Thoracic aorta (tissue), 2 donors: ENCODE measurements at places on chromosomes 16 and 17. TPM values are rescaled to one million over a fixed set of nuclear protein-coding genes. Genes with fewer than 3 reads are reported as not detected.
A peak's percentile ranks its signal among the peaks of the same experiment; 100 is the strongest.

- H3K4me1 ChIP-seq, result peaks cover 14% of the 10 kb centered on the region
- no peak overlapping the region for H3K4me3 ChIP-seq
- H3K27me3 ChIP-seq, result no peaks in the 10 kb centered on the region
- no peak overlapping the region for H3K27ac ChIP-seq
These were observed 3.4 kb downstream of the DHX58 start for GRCh38 chr17:42109086-42109485.

Gene WNT9B
- not detected for total RNA-seq

DNA sequence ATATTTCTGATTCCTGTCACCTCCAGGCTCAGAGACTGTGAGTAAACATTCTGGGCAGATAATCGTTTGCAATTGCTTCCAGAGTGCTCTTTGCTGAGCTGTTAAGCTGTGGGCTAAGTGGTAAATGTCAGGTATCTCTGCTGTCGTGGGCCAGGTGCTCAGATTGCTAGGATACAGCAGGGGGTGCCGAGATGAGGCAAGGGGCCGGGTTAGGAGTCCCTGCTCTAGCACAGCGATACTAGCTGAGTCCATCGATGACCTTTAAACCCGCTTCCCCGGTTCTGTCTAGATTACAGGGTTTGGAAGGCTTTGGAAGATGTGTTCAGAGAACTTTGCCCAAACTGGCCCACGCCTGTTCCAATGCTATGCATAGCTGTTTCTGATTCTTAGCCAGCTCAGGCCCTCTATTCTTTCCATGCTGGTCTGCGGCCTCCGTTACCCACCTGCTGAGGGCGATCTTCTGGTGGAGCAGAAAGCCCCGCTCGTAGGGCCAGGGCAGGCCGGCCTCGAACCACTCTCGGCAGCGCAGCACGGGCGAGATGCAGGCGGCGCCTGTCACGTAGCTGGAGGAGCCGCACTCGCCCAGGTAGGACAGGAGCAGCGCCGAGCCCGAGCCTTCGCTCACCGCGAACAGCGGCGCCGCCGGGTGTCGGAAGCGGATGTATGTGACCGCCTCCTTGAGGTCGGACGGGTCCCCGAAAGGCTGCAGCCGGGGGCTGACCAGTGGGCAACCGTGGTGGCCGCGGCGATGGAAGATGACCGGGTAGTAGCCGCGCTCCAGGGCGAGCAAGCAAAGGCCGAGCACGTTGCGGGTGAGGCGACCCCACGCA lies 979 bp downstream of the ABHD15 start:
- no peak for DNase-seq
- peak overlapping the region; percentile 17 for H3K27ac ChIP-seq
- no peaks in the 10 kb centered on the region for H3K36me3 ChIP-seq
- H3K4me3 ChIP-seq, result peak overlapping the region; percentile 92
- peaks cover 6% of the 10 kb centered on the region for H3K4me1 ChIP-seq

Gene SDR42E2
- not detected for total RNA-seq

- H3K4me1 ChIP-seq, result no peaks in the 10 kb centered on the region
- H3K36me3 ChIP-seq, result no peaks in the 10 kb centered on the region
- no peak overlapping the region for H3K27ac ChIP-seq
- H3K4me3 ChIP-seq, result peak overlapping the region; percentile 72
These were observed 637 bp downstream of the PLCG2 start for GRCh38 chr16:81779536-81780320.

DNA sequence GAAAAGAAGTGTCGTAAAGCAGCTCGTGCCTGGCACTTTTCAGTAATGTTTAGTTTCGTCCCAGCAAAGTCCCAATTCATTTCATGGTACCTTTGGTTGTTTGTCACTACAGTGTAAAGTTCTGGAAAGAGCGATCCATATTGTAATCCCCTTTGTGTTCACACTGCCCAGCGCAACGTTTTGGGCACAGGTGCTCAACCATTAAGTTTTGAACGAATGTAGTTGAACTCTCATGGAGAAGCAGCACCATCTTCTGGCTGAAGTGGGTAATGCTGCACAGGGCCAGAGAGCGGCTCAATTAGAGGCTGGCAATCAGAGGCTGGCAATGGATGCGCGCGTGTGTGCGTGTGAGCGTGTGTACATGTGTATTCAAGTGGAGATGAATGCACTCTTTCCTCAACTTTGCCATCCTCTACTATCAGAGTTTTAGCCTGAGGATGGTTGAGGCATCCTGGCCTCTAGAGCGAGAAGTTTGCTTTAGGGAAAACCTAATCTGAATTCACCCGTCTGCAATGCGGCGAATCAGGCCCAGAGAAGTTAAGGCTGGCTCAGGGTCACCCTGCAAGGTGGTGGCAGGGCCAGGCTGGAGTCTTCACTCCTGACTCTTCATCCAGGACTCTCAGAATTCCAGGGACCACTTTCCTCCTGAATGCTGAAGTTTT lies 29.9 kb downstream of the DYNLL2 start:
- H3K27me3 ChIP-seq, result no peaks in the 10 kb centered on the region
- no peak overlapping the region for H3K27ac ChIP-seq
- no peak overlapping the region for H3K4me3 ChIP-seq
- peak; percentile 55 for DNase-seq
- no peaks in the 10 kb centered on the region for H3K4me1 ChIP-seq

- no peak for DNase-seq
- no peaks in the 10 kb centered on the region for H3K27me3 ChIP-seq
- H3K27ac ChIP-seq, result no peak overlapping the region
- H3K4me3 ChIP-seq, result no peak overlapping the region
These were observed 13.3 kb downstream of the PIK3R5 start for GRCh38 chr17:8952191-8952590.

Gene LHX1
- total RNA-seq, result not detected

DNA sequence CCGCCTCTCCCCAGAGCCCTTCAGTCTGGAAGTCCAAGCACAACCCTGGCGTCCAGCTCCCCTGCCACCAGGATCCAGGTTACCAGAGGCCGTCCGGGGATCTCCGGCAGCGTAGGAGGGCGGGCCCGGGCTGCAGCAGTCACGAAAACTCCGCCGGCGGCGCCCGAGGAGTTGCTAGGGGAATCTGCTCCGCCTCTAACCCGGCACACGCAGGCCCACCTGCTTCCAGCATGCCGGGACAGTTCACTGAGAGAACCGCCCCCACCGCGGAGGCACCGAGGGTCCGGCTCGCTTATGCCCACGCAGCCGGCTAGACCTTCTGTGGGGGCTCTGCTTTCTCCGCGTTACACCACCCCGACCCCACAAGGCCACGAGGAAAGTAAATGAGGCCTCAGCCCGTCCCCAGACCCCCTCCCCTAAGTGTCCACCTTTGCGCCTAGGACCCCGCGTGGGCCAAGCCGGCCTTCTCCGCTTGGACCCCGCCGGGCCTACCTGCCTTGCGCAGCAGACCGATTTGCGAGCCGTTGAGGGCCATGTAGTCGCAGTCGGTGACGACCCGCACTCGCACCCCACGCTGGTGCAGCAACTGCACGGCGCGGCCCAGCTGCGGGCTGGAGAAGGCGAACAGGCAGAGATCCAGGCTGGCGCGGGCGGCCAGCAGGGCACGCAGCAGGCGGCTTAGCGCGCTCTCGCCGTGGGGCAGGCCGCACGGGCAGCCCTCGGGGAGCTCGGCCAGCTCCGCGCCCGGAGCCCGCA lies 587 bp downstream of the PLD6 start:
- DNase-seq, result no peak
- H3K36me3 ChIP-seq, result no peaks in the 10 kb centered on the region
- H3K4me1 ChIP-seq, result peaks cover 18% of the 10 kb centered on the region
- H3K27ac ChIP-seq, result peak overlapping the region; percentile 72
- H3K27me3 ChIP-seq, result no peaks in the 10 kb centered on the region

Gene TP53TG3C
- total RNA-seq, result not detected

DNA sequence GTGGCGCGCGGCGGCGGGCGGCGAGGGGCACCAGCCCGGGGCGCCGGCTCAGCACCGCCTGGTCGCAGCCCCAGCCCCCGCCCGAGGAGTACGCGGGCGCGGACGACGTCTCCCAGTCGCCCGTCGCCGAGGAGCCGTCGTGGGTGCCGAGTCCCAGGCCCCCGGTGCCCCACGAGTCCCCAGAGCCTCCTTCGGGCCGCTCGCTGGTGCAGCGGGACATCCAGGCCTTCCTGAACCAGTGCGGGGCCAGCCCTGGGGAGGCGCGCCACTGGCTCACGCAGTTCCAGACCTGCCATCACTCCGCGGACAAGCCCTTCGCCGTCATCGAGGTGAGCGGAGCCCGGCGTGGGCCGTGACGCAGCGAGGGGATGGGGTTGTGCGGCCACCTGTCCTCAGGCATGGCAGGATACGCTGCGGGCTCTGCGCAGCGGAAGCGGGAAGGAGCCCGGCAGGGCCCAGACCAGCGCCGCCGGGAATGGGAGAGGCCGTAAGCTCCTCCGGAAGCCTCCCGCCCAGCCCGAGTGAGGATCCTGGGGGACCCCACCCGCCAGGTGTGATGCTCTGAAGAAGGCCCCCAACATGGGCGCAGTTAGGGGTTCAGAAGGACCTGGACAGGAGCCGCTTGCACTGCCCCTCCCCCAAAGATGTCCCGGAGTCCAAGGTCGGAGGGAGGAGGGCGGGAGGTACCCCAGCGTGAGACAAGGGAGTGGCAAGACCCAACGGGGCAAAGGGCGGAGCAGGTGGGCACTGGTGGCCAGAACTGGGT lies 522 bp downstream of the NAGS start:
- no peaks in the 10 kb centered on the region for H3K36me3 ChIP-seq
- peaks cover 5% of the 10 kb centered on the region for H3K27me3 ChIP-seq
- peak overlapping the region; percentile 90 for H3K4me3 ChIP-seq
- no peak for DNase-seq
- H3K4me1 ChIP-seq, result peaks cover 38% of the 10 kb centered on the region

DNA sequence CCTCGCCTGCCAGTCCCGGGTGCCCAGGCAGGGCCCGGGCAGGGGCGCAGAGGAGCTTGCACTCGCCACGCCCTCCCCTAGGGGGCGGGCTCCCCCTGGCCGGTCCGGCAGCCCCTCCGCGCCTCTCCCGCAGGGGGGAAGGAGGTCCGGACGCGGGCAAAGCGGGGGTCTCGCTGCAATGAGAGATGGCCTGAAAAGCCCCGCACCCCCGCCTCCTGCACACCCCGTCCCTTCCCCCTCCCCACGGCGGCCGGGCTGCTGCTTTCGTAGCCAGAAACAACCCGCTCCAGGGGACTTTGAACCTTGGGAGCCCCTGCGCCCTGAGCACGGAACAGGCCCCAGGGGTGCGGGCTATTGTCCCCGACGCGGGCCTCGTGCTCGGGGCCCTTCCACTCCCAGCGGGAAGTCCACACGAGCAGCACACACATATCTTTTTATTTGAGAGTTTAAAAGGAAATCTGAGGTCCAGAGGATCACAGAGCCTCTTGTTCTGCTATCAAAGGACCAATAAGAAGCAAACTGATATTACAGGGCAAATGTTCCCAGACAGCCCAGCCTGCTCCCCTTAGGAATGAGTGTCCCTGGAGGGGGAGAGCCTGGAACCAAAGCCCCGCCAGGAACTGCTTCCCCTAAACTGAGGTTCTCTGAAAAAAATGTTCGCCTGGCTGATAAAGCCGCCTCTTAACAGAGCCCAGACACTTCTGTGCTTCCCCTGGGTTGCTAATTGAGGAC lies 5.8 kb upstream of the CBX4 start:
- no peak for DNase-seq
- no peak overlapping the region for H3K27ac ChIP-seq
- H3K4me1 ChIP-seq, result peaks cover 31% of the 10 kb centered on the region
- H3K27me3 ChIP-seq, result peaks cover 26% of the 10 kb centered on the region
- peak overlapping the region; percentile 89 for H3K4me3 ChIP-seq

GRCh38 chr17:17180141-17180603 lies 26.0 kb downstream of the PLD6 start:
- peaks cover 18% of the 10 kb centered on the region for H3K4me1 ChIP-seq
- peaks cover 53% of the 10 kb centered on the region for H3K36me3 ChIP-seq
- no peak for DNase-seq
- no peaks in the 10 kb centered on the region for H3K27me3 ChIP-seq

Gene TIMM22
- 12.6 TPM for total RNA-seq

GRCh38 chr17:59498530-59499307 lies 66.7 kb upstream of the DHX40 start:
- H3K27me3 ChIP-seq, result no peaks in the 10 kb centered on the region
- H3K27ac ChIP-seq, result no peak overlapping the region
- peaks cover 12% of the 10 kb centered on the region for H3K4me1 ChIP-seq
- no peak overlapping the region for H3K4me3 ChIP-seq
- no peak for DNase-seq

GRCh38 chr16:61763991-61764390 lies 272.2 kb downstream of the CDH8 start:
- no peak overlapping the region for H3K27ac ChIP-seq
- H3K27me3 ChIP-seq, result no peaks in the 10 kb centered on the region
- no peaks in the 10 kb centered on the region for H3K4me1 ChIP-seq

DNA sequence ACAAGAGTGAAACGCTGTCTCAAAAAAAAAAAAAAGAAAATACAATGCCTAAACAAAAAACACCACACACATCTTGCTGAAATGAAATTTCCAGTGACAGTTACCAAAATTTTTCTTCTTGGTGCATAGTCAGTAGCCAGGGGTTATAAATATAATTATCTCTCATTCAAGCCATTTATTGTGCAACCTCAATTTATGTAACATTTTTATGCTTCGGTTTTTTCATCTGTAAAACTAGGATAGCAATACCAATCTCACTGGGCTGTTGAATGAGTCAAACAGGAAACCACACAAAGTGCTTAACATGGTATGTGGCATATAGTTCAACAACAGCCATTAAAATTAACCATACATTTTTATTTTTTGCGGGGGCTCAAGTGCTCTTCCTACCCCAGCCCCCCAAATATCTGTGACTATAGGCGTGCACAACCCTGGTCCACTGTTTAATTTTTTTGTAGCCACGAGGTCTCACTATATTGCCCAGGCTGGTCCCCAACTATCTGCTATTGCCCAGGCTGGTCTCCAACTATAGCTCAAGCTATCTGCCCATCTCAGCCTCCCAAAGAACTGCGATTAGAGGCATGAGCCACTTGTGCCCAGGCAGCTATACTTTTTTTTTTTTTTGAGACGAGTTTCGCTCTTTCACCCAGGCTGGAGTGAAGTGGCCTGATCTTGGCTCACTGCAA lies 2.6 kb downstream of the COG4 start:
- H3K27me3 ChIP-seq, result no peaks in the 10 kb centered on the region
- peaks cover 16% of the 10 kb centered on the region for H3K36me3 ChIP-seq
- no peak overlapping the region for H3K27ac ChIP-seq
- no peak overlapping the region for H3K4me3 ChIP-seq
- no peak for DNase-seq

Gene HBA1
- 174 TPM for total RNA-seq

DNA sequence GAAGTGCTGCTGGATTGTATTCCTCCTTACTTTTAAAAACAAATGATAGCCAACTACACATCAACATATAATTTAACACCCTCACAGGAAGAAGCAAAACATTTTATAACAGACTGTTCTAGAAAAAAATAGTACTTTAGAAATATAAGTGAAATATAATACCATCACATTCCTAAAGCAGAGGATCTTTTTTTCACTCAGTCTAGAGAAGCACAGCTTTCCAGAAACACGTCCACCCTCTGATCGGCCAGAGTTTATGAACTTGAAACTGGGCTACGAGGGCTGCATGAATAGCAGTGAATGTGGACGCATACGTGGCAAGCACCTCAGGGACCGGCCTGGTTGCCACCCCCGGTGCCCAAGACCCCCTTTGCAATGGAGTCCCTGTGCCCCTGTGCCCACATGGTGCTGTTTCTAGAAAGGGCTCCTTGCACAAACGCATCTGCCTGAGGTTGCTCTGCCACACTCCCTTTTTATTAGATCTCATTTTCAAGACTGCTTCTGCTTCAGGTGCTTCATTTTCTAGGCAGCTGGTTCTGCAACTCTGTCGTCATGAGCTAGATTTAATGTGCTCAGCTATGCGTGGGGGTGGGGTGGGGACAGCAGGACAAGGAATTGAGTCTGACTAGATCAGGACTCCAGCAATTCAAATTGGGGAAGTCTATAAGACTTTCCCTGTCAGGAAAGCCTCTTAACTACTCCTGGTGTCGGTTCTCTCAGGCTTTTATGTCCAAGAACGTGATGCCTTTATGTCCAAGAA lies 29.1 kb upstream of the ERN1 start:
- H3K4me1 ChIP-seq, result peaks cover 19% of the 10 kb centered on the region
- DNase-seq, result no peak
- H3K36me3 ChIP-seq, result no peaks in the 10 kb centered on the region
- no peak overlapping the region for H3K4me3 ChIP-seq
- H3K27ac ChIP-seq, result no peak overlapping the region
